Articular chondrocyte of knee joint (primary cell): ENCODE measurements at places on chromosomes 13 and 19. TPM values are rescaled to one million over a fixed set of nuclear protein-coding genes. Genes with fewer than 3 reads are reported as not detected.

PSG7 gene
- total RNA-seq: not detected in 2 replicates

FPR1 gene
- not detected in 2 replicates for total RNA-seq

SYNGR4 gene
- total RNA-seq: not detected in 2 replicates

C13orf42 gene
- not detected in 2 replicates for total RNA-seq

ERF gene
- total RNA-seq: 27.7 and 49.8 TPM in 2 replicates

ZNF787 gene
- 12.0 and 12.8 TPM in 2 replicates for total RNA-seq

PRRG2 gene
- total RNA-seq: 0.22 and 0.26 TPM in 2 replicates

ADPRHL1 gene
- total RNA-seq: 2.4 and 4.2 TPM in 2 replicates

KCNRG gene
- total RNA-seq: 0.22 and 2.2 TPM in 2 replicates

FCGBP gene
- 0.13 and 0.76 TPM in 2 replicates for total RNA-seq

IZUMO4 gene
- total RNA-seq: 0.43 and 0.78 TPM in 2 replicates

KLK3 gene
- not detected in 2 replicates for total RNA-seq

SERP2 gene
- 5.9 and 6.8 TPM in 2 replicates for total RNA-seq

LMTK3 gene
- total RNA-seq: under 0.01 and 0.11 TPM in 2 replicates

ZNF222 gene
- 7.2 and 11.3 TPM in 2 replicates for total RNA-seq

LGALS4 gene
- total RNA-seq: 0.22 TPM in 1 of 2 replicates, not detected in the other

KRTDAP gene
- not detected in 2 replicates for total RNA-seq

ATP4A gene
- not detected in 2 replicates for total RNA-seq

FUT2 gene
- not detected in 2 replicates for total RNA-seq

CYP4F2 gene
- not detected in 2 replicates for total RNA-seq

TPTE2 gene
- total RNA-seq: not detected in 2 replicates

NCR1 gene
- not detected in 2 replicates for total RNA-seq

S1PR4 gene
- not detected in 2 replicates for total RNA-seq

CYP4F8 gene
- total RNA-seq: not detected in 2 replicates

POU2F2 gene
- 0.39 and 0.65 TPM in 2 replicates for total RNA-seq

LRRC63 gene
- not detected in 2 replicates for total RNA-seq

GIPC3 gene
- not detected in 2 replicates for total RNA-seq

NOTCH3 gene
- 21.3 and 53.2 TPM in 2 replicates for total RNA-seq

CCNE1 gene
- total RNA-seq: 5.0 and 6.2 TPM in 2 replicates

CBY2 gene
- total RNA-seq: not detected in 2 replicates

NUP58 gene
- total RNA-seq: 51.8 and 52.5 TPM in 2 replicates

CBARP gene
- total RNA-seq: 2.0 and 3.6 TPM in 2 replicates

CEACAM1 gene
- 0.32 TPM in 1 of 2 replicates, not detected in the other for total RNA-seq

OXGR1 gene
- not detected in 2 replicates for total RNA-seq

TSHZ3 gene
- 5.7 and 6.1 TPM in 2 replicates for total RNA-seq

FZR1 gene
- 26.3 and 28.4 TPM in 2 replicates for total RNA-seq

DMRTC2 gene
- total RNA-seq: not detected in 2 replicates

CGB5 gene
- not detected in 2 replicates for total RNA-seq

FKRP gene
- 11.2 and 18.5 TPM in 2 replicates for total RNA-seq

TMEM59L gene
- 0.65 and 1.3 TPM in 2 replicates for total RNA-seq

KIR3DL1 gene
- total RNA-seq: not detected in 2 replicates

PLPP2 gene
- total RNA-seq: 0.11 and 0.13 TPM in 2 replicates

C1QTNF9B gene
- not detected in 2 replicates for total RNA-seq

POLRMT gene
- 15.9 and 18.4 TPM in 2 replicates for total RNA-seq

ZNF285 gene
- 3.9 and 4.4 TPM in 2 replicates for total RNA-seq

FOXO1 gene
- total RNA-seq: 18.8 and 21.6 TPM in 2 replicates

C2CD4C gene
- total RNA-seq: not detected in 2 replicates

TNFSF9 gene
- 2.6 and 5.4 TPM in 2 replicates for total RNA-seq

ERFL gene
- total RNA-seq: 0.11 TPM in 1 of 2 replicates, not detected in the other

NUFIP1 gene
- 3.7 and 4.0 TPM in 2 replicates for total RNA-seq

LHB gene
- not detected in 2 replicates for total RNA-seq

ERICH4 gene
- not detected in 2 replicates for total RNA-seq

ZNF432 gene
- total RNA-seq: 11.0 and 14.8 TPM in 2 replicates

IGSF23 gene
- 0.26 and 0.86 TPM in 2 replicates for total RNA-seq

TMPRSS9 gene
- total RNA-seq: not detected in 2 replicates

ZNF320 gene
- 11.8 and 18.4 TPM in 2 replicates for total RNA-seq

CYP2A7 gene
- total RNA-seq: not detected in 2 replicates

SOX1 gene
- total RNA-seq: not detected in 2 replicates

ZNF723 gene
- not detected in 2 replicates for total RNA-seq
